Activated T-helper 2 cell treated with anti-CD3 and anti-CD28 coated beads, Interferon-gamma antibody, Interleukin-2, Interleukin-4, amounts not matched to agents 10 μg/mL and 5 μg/mL and 100 μg/mL, durations not matched to agents 14 hours and 24 hours and 36 hours (primary cell): ENCODE measurements at places on chromosomes 11 and 22.
A peak's percentile ranks its signal among the peaks of the same experiment; 100 is the strongest.

DNA sequence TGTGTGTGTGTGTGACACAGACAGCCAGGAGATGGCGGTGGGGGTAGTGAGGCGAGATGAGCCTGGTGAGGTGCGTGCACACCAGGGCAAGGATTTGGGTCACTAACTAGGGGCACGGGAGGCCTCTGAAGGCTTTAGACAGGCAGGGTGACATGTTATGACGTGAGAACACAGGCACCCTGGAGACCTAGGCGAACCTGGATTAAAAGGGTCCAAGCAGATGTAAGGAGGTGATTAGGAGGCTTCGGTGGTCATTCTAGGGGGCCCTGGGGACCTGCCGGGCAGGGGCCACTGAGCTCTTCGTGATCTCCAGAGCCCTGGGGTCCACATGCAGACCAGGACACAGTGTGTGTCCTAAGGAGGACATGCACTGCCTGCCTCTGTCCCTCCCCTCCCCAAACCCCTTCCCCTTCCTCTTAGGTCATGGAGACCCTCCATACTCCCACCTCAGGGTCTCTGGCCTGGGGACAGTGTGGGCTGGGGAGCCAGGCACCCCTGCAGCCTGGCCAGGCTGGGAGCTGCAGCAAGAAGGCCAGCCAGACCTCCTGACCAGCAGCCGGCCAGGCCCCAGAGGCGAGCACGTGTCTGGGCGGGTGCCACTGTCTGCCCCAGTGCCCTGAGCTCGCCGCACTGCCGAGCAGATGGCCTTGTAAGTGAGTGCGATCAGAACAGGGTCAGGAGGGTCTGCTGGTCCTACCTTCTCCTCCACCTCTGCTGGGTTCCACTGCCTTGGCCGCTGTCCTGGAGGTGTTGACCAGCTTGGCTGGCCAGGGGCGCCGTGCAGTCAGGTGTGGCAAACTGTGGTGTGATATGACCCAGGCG, 32.1 kb downstream of the IFT27 start:
- no peak for DNase-seq

DNA sequence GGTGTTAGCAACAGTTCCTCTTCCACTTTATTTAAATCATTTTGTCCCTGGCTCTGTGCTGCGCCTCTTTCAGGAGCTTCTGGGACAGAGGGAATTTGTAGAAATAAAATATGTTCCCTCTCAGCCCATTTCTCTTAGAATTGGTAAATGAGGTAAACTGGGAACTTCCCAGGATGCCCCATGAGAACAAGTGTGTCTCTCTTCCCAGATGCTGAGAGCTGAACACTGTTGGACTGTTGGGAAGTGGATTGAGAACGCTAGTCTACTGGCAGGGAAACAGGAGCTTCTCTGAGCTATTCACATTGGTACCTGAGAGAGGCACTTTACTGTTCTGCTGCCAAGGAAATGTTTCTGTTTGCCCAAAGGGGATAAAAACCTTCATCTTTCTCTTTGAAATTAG, 4.0 kb downstream of the CRY2 start:
- DNase-seq, result no peak

DNA sequence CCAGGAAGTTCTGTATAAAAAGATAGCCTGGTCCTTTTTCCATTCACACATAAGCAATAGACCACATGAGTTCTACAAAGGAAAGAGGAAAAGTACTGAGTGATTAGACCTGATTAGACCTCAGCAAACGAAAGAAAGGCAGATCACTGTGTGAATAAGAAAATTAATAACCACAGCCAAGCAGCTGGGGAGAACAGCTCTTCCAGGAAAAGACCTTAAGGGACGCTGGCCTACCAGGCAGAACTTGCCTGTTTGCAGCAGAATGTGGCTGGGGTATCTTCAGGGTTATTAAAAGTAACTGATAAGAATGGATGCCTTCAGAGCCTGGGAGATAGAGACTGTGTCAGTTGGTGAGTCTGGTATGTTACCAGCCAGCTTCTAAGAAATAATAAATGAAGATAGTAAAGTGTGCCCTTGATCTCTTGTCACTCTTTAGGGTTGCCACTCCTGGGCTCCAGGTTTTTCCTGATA, 172.9 kb downstream of the DBX1 start:
- no peak for DNase-seq

DNA sequence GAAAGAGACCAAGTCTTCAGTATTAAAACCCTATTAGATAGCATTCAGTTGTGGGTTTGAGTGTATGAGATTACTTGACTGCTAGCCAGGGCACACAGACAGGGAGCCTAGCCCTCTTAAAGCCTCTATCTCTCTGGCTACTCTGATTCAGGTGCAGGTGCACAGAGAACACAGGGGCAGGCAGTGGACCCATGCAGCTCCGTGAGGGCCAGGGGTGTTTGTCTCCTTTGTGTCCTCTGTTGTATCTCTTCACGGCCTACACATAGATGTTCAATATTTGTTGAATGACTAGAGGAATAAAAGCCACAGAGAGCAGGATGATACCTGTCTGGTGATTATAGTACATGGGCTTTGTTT, 21.5 kb upstream of the AIFM3 start:
- DNase-seq, result no peak

GRCh38 chr22:28239941-28240340, 320.9 kb upstream of the PITPNB start:
- no peak for DNase-seq

DNA sequence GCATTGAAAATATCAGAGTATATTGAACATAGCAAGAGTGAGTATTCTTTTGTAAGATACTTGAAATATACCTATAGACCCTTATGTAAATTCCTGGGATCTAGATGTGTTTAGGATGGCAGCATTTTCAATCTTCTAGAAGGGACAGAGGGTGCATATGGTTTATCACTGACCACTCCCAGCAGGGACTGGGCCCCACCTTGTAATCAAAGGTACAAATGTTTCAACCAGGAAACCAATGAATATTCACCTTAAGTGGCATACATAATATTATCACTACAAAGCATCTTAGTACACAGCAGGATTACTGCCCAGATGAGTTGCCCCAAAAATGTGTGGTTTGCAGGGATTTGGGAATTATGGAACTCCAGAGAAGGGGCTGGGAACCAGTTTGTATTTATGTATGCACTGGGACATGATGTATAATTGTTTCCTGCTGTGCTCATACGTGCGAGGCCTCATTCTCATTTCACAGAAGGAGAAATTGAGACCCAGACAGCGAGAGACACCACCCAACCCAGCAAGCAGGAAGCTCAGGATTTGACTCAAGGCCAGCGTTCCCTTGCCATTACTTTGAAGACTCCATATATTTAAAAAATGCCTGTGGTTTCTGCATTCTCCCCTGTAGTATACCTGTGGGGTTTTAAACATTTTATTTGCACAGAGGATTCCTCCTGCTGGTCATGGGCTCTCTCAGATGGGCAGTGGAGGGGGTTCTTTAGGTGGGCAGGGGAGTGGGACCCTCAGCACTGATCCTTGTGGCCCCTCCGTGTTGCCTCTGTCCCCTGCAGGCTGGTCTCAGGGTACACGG, 5.2 kb downstream of the APOL4 start:
- DNase-seq, result no peak

DNA sequence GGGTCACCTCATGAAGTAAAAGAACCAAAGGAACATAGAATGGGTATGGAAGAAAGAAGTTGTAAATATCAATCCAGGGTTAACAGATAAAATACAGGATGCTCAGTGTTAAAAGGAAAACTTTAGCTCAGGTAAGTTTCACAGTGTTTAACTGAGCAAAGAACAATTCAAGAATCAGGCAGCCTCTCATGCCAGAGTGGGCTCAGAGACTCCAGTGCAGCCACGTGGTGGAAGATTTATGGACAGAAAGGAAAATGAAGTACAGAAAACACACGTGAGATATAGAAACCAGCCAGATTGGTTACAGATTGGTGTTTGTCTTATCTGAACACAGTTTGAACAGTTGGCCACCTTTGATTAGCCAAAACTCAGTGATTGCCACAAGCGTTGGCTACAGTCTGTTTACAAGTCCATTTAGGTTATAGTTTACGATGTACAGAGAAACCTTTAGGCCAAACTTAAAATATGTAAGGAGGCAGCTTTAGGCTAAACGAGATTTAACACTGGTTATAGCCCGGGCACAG, 9.1 kb downstream of the AP5B1 start:
- DNase-seq, result no peak

- no peak for DNase-seq
Measured at GRCh38 chr11:46560300-46560991, 33.4 kb downstream of the AMBRA1 start.

GRCh38 chr11:28107191-28107749, 686 bp downstream of the KIF18A start:
- peak; percentile 12 for DNase-seq

GRCh38 chr22:50057278-50058060, 629 bp downstream of the TTLL8 start:
- DNase-seq, result no peak

DNA sequence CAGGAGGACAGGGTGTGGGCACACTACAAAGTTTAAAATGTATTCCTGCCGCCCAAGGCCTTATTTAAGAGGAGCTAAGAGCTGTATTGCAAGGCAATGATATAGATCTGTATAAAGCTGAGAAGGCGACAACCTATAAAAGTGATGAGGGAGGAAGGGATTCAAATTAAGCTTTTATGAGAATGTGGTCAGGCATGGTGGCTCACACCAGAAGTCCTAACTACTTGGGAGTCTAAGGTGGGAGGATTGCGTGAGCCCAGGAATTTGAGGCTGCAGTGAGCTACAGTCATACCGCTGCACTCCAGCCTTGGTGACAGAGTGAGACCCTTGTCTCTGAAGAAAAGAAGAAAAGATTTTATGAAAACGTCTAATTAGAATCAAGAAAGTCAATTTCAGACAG, 9.7 kb upstream of the GLB1L3 start:
- DNase-seq, result no peak

GRCh38 chr22:46484861-46485595, 52.4 kb downstream of the CELSR1 start:
- DNase-seq, result no peak

DNA sequence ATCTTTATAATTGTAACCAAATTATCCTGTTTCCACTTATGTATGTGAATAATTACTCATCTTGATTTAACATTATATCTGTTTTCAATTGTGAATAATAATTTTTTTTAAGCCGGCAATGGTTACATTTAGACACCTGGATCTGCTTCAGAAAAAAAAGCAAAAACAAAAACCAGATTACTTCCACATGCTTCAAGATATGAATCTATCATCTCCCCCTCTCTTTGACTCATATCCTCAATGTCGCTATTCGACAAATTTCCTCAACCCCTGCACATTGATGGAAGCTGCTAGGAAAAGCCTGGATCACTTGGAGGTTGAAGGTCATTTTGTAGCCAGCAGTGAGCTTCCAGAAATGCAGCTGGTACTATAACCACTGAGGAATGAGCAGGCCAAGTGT, 42.7 kb downstream of the SLC1A2 start:
- no peak for DNase-seq
